ENCODE measurements at places on chromosomes 4 and X. TPM values are rescaled to one million over a fixed set of nuclear protein-coding genes. Genes with fewer than 3 reads are reported as not detected.

The TMEM31 gene
- not detected for total RNA-seq

The NUP62CL gene
- total RNA-seq = 16.3 TPM

The BST1 gene
- 17.1 TPM for total RNA-seq

The G3BP2 gene
- 78.1 TPM for total RNA-seq

The PRSS12 gene
- total RNA-seq = 0.25 TPM

The SH3TC1 gene
- total RNA-seq = 8.8 TPM

The UGT8 gene
- total RNA-seq = 0.13 TPM

The ESX1 gene
- not detected for total RNA-seq

The RS1 gene
- total RNA-seq = not detected

The DCAF12L2 gene
- total RNA-seq = 0.15 TPM

The NHSL2 gene
- total RNA-seq = 0.32 TPM

The PCDH19 gene
- total RNA-seq = 0.02 TPM

The RHOXF1 gene
- not detected for total RNA-seq

The GLOD5 gene
- total RNA-seq = not detected

The SMIM31 gene
- 0.07 TPM for total RNA-seq

The NAP1L3 gene
- 0.62 TPM for total RNA-seq

The ATRX gene
- total RNA-seq = 23.9 TPM

The NKX6-1 gene
- total RNA-seq = 0.82 TPM

The JCHAIN gene
- not detected for total RNA-seq

The MAP3K15 gene
- total RNA-seq = 1.7 TPM

The RAB9B gene
- total RNA-seq = 0.03 TPM

The SH3RF1 gene
- total RNA-seq = 11.2 TPM

The DKK2 gene
- not detected for total RNA-seq

The UGT2B11 gene
- 0.11 TPM for total RNA-seq

The CXCL10 gene
- total RNA-seq = not detected

All from A549 treated with RU486 at 1 μM for 4 hours (cell line).